ENCODE measurements at places on chromosomes 12 and 14. TPM values are rescaled to one million over a fixed set of nuclear protein-coding genes. Genes with fewer than 3 reads are reported as not detected.

DNA sequence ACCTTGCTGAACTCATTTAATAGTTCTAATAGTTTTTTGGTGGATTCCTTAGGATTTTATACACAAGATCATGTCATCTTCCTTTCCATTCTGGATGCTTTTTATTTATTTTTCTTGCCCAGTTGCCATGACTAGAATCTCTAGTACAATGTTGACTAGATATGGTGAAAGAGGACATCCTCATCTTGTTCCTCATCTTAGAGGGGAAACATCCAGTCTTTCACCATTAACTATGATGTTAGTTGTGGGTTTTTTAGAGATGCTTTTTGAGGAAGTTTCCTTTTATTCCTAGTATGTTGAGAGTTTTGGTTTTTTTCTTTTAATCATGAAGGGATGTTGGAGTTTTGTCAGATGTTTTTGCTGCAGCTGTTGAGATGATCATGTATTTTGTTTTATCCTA lies 8.7 kb downstream of the ANKRD13A start:
- no peak overlapping the region for H3K27ac ChIP-seq
- H3K36me3 ChIP-seq, result peaks cover 9% of the 10 kb centered on the region
- no peak for DNase-seq
- H3K4me1 ChIP-seq, result no peaks in the 10 kb centered on the region
- H3K4me3 ChIP-seq, result no peak overlapping the region

DNA sequence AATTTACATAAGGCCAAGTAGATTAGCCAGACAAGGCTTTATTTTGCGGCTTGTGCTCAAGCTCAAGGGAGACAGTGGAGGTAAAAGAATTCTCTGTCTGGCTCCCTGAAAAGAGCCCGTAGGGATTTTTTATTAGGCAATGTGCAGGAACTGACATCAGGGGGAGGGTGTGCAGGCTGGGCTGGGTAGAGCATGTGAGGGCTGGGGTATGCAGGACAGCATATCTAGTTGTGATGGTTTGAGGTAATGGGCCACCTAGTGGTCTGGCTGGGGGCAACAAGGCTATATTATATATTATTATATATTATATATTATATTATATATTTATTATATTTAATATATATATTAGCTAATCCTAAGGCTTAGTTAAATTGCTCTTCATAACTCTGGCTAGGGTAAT lies 102.1 kb downstream of the TMEM117 start:
- H3K27me3 ChIP-seq, result no peaks in the 10 kb centered on the region
- peaks cover 5% of the 10 kb centered on the region for H3K36me3 ChIP-seq
- DNase-seq, result no peak
- no peak overlapping the region for H3K4me3 ChIP-seq
- H3K27ac ChIP-seq, result no peak overlapping the region

- H3K27ac ChIP-seq, result no peak overlapping the region
- DNase-seq, result no peak
- no peaks in the 10 kb centered on the region for H3K36me3 ChIP-seq
- no peak overlapping the region for H3K4me3 ChIP-seq
- H3K27me3 ChIP-seq, result no peaks in the 10 kb centered on the region
These were observed 250.5 kb upstream of the ATP2B1 start for GRCh38 chr12:89959179-89959578.

The NINJ2 gene
- total RNA-seq, result 0.69 TPM

Measured in mesothelial cell of epicardium (in vitro differentiated cells).